ENCODE measurements at places on chromosomes 1 and 21. TPM values are rescaled to one million over a fixed set of nuclear protein-coding genes. Genes with fewer than 3 reads are reported as not detected.
A peak's percentile ranks its signal among the peaks of the same experiment; 100 is the strongest.

DNA sequence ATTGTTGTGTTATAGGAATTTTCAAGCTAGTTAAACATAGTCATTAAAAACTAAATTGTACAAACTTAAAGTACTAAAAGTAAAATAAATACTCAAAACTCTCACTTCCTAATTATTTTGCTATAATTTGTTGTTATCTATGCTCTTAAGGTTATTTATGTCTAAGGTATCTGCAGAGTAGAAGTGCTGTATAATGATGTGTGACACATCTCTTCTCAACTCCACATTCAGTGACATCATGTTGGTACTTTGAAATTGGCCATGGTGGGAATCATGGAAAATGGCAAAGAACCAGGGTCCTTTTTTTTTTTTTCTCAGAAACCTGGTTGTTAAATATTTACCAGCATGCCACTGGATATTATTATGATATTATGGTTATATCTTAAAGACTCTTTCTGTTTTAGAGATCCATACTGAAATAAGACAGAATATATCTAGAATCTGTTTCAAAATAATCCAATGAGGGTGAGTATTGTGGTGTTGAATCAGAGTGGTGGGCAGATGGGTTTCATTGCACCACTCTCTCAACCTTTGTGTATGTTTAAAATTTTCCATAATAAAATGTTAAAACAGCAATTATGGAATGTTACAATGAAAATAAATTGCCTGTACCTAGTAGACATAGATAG lies 22.4 kb downstream of the LRRC8B start:
- no peak for DNase-seq

GRCh38 chr1:57101209-57101608 lies 135.4 kb upstream of the C8B start:
- no peak for DNase-seq

DNA sequence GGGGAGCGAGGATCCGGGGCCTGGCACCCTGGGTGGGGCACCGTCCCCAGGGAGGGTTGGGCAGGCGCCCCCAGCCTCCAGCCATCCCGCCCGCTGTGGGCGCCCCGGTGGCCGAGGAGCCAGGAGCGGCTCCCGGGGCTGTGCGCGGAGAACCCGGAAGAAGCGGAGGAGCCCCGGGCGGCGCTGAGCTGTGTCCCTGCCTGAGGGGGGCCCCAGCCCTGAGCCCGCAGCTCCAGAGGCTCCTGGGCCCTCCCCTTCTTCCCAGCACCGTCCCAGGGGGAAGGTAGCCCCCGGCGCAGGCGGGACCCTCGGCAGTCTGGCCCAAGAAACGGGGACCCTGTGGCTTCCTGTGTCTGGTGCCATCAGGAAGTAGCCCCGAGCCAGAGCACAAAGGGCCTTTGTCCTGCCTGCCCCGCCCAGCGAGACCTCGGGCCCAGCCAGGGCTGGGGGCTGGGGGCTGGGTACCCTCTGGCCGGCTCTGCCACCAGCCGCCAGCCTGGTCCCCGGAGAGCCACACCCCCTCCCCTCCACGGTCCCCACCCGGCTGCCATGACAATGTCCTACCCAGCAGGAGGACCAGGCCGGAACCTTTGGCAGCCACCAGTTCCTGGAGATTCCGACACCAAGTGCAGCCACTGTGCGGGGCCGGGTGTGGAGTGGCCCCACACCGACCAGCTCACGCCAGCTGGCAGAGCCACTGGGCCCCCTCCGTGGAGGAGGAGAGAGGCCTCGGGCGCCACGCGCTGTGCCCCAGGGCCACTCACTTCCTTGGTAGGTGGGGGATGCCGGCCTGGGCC lies 15.6 kb upstream of the TTLL10 start:
- DNase-seq = peak; percentile 76

DNA sequence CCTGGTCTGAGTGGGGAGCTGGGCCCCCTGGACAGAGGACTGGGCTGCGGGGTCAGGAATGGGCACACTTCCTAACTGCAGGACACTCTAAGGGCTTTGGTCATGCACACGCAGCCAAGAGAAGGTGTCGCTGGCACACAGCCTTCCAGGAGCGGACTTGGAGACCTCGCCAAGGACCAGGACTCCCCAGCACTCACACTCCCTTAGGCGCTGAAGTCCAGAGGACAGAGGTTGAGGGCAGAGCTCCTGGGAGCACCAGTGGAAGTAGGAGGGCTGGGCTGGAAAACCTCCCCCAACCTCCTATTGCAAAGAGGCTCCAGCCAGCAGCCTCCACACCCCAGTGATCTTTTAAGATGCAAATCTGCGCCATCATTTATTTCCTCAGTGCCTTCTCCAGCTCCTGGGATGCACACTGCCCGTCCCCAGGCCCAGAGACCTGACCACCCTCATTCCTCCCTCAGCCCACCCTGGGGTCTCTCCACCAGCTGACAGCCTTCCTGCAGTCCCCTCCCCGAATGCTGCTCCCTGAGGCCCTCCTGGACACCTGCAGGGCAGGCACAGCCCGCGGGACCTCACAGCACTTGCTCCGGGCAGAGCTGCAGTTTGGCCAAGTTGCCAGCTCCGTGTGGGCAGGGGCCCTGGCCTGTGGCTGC lies 3.0 kb downstream of the TSPEAR start:
- DNase-seq = no peak

DNA sequence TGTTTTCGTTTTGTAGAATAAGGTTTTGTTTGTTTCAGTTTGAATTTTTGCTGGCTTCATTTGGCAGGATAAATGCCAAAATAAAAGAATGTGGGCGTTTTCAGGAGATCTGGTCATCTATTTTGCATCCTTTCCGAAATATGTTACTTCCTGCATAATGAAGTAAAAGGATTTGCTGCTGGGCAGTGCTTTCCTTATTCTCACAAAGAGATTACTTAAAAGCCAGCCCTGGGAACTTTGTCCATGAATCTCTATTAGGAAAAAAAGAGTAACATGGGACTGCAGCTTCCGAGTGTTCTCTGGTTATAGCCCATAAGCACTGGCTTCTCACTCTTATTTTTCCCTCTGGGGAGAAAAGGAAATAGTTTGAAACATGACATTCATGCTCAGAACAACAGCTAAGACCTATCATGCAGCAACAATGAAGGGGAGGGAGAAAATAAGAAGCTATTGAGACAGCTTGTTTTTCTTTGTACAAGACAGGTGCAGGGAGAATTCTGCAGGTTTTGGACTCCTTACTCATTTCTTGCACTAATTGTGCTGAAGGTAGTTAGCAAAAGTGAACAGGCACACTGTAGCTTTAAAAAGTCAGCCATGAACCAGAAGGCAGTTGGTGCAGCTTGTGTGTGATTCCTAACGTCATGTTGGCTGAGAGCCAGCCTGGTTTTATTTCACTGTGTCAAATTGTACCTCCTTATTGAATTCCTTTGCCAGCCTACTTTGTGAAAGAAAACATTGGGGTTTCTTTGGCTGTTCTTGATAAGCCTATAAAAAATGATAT lies at the start of gene SAMD13:
SAMD13 (plus strand) TSS at position 705 of the 781 bp plus-strand sequence. CDS start 1,527 bp downstream, outside the sequence.
- peak; percentile 62 for DNase-seq

GRCh38 chr1:200432586-200432985 lies 22.8 kb upstream of the ZNF281 start:
- DNase-seq = no peak

- DNase-seq = no peak
Measured at GRCh38 chr1:58824753-58825389, 41.0 kb upstream of the JUN start.

- no peak for DNase-seq
Measured at GRCh38 chr1:149884433-149885338, 14.7 kb upstream of the BOLA1 start.

DNA sequence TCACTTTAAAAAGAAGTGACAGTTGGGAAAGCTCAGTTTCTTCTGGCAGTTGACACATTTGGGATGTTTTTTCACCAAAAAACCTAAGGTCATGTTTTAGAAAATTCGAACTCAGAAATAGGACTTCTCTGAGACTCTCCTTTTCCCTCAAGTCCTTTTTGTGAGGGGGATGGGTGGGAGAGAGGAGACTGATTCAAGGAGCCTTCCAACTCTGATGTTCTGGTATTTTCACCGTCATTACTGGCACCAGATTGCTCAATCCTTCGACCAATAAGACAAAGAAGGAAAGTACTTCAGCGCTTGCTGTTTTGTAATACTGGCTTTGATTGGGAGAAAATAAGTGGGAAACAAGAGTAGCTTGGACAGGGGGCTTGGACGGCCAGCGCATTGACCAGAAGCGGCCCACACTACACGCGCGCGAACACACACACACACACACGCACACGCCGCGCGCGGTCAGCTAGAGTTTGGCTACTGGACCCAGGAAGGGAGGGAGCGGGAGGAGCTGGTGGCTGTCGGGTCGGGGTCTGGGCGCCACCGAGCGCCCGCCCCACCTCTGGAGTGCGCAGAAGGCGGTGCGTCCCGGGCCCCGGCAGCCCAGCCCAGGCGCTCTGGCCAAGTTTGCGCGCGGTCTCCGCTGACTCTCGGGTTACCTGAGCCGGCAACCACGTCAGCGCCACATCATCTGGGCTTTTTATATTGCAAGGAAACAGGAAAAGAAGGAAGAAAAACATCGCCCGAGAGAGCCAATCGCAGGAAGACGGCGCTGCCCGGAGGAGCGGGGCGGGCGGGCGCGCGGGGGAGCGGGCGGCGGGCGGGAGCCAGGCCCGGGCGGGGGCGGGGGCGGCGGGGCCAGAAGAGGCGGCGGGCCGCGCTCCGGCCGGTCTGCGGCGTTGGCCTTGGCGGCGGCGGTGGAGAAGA lies at the start of gene KCNK1:
KCNK1 (plus strand) TSS at position 855 of the 921 bp plus-strand sequence; CDS start at position 921, 66 bp downstream.
- DNase-seq = peak; percentile 73

GRCh38 chr21:20631633-20632032 lies 366.6 kb upstream of the NCAM2 start:
- DNase-seq = no peak

DNA sequence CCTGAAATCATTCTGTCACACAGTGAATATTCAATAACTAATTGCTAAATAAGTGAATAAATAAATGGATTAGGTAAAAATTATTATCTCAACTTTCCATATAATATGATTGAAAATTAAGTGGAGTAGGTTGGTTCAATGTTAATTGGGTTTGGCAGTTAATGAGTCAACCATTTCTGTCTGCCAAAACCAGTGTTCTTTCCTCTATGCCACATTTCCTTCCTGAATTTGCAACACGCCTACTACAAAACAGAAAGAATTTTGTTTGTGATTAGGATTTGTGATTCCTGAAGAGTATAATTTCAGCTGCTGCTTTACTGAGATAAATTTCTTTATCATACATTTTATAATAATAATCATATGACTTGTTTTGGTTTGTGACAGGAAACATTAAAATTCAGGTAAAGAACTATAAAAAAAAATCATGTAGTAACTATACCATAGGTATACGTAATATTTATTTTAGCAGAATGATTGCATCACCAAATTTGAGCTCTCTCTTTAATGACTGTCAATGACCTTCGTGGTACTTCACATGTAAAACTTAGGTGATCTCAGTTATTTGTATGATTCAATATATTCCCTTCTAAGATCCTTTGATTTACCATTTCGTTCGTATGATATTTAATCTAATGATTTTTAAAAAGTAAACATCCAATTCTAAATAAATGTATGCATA lies 241.3 kb downstream of the KCNT2 start:
- DNase-seq = no peak

GRCh38 chr1:83559129-83559840 lies 439.6 kb downstream of the TTLL7 start:
- no peak for DNase-seq

Gene NMNAT1
- 22.9 TPM for total RNA-seq

Gene ANKRD65
- 1.8 TPM for total RNA-seq

Gene ORC1
- total RNA-seq = 0.22 TPM

Gene KCNJ9
- total RNA-seq = not detected

Gene PTPN14
- 25.1 TPM for total RNA-seq

Gene TRIM17
- 0.32 TPM for total RNA-seq

Gene CENPF
- total RNA-seq = 1.4 TPM

Gene LEMD1
- not detected for total RNA-seq

Measured in Right ventricle myocardium superior (tissue), 1 donor.